CD4-positive, alpha-beta T cell treated with Interleukin-1 beta for 1 hour (primary cell): ENCODE measurements at places on chromosomes 6 and 20.

DNA sequence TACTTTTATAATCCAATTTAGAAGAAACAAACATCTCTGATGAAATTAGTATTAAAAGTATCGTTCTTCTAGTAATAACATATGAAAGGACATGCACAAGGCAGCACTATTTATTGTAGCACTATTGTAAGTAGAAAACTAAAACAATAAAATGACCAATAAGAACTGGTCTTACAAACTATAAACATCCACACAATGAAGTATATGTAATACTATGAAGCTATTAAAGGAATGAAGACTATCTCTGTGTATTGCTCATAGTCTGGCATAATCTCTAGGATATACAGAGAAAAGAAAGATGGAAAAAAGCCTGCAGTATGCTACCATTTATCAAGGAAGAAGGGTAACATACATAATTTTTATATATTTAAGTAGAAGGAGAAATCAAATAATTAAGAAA, 16.7 kb downstream of the LCA5 start:
- no peak for DNase-seq

DNA sequence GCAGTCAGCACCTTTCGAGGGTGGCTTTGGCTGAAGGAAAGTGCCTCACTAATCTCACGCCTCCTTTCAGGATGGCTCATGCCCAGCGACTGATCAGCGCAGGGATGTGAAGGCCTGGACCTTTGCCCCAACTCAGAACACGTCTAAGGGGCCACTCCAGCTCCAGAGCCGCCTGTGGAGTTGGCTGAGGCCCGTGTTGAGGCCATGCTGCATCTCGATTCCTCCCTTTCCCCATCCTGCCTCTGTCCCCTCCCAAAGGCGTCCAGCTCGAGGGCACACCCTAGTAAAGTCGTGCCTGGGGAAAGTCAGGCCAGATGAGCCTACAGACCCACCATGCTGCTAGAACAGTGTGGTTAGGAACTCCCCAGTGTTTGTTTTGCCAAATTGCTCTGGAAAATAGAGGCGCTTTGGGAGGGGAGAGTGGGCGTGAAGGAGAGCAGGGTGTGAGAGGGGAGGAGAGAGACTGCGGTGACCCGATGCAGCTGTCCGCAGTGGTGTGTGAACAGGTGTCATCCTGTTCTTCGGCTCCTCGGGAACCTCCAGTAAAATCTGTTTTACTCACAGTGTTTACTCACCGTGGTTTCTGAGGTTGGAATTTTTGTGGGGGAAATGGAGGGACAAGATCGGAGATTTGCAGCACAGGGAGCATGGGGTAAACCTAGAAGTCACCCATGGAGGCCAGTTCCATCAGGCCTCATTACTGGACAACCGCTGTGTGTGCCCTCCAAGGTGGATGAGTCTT, 85.0 kb upstream of the PMEPA1 start:
- DNase-seq: no peak

GRCh38 chr6:43949551-43949991, 177.7 kb downstream of the MRPL14 start:
- DNase-seq: no peak

DNA sequence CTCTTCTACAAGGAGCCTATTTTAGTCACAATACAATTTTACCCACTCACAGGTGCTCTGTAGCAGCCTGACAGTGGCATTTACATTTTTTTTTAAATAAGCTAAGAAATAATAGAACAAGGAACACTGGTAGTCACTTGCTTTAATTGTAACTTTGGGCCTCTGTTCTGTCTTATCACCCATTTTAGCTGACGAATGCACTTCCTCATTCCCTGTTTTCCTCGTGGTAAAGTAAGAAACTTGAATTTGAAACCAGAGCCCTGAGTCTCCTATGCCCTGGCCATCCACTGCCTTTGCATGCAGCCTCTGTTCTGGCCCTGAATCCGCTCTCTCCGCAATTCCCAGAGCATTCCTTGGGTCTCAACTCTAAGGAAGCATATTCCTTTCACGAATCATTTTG, 550.6 kb downstream of the PTPRT start:
- DNase-seq: no peak

DNA sequence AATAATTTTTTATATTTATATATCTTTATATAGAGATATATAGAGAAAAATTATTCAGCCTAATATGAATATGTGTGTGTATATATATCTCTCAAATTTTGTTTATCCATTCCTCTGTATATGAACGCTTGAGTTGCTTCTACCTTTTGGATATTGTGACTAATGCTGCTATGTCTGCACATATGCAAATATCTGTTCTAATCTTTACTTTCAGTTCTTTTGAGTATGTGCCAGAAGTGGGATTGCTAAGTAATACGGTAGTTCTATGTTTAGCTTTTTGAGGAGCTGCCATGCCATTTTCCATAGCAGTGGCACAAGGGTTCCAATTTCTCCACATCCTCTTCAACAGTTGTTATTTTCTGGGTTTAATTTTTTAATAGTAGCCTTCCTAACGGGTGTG, 72.8 kb upstream of the CEP85L start:
- no peak for DNase-seq

DNA sequence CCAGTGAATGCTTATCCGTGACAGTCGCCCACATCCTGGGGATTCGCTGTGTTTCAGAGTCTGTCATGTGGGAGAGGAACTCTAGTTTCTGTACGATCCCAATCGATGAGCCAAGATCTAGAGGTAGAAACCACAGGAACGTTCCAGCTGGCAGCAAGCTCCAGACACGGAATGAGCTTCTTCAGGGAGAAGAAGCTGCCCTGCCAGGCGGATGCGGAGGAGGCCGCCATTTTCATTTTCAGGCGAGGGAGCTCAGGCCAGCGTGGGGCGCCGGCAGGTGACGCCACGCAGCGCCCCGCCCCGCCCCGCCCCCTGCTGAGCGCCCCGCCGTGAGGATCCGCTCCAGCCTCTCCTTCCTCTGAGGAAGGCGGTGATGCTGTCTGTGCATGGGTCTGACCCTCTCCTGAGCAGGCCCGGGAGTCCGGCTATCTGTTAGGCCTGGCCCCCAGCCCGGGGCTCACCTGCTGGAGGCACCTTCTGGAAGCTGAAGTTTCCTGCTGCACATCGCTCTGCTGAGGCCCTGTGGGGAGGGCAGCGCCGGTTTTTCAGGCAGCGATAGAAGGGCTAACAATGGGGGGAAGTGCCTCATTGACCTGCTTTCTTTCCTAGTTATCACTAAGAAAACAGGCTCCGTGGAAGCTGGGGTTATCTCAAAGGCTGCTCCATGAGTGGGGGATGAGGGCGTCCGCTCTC, 147.5 kb downstream of the ERMARD start:
- no peak for DNase-seq

DNA sequence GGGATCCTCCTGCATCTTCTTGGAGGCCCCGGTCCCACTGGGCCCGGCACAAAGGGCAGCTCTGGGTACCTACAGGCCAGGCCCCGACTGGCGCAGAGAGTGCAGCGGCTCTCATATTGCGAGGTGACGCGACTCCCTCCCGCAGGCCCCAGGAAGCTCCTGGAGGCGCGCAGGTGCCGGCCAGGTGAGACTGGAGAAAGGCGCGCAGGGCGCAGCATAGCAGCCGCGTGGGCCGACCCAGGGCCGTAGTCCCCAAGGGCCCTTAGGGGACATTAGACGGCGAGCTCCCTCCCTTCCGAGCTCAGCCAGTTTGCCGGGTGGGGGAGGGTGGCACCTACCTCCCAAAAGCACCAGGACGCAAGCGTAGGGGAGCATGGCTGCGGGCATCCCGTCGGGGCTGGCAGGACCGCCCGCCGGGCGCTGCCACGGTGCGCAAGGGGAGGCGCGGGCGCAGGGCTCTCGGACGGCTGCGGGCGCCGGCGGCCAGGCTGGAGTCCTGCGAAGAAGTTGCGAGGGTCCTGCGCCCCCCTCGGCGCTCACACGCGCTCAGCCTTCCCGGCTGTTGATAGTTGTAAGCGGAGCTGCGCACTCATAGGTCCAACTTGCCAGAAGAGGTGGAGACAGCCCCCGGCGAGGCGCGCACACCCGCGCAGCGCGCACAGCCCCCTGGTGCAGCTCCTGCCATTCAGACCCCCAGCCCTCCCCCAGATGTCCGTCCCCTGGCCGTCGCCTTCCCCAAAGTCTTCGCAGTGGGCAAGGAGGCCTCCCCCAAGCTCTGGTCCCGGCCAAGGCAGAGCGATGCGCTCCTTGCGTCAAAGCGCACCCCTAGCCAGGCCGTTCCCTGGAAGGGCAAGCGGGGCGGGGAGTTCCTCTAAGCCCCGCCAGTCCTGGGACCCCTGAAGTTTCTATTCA, 622 bp downstream of the APCDD1L start:
- no peak for DNase-seq

- DNase-seq: no peak
These were observed 1.2 kb downstream of the SERPINB6 start for GRCh38 chr6:2970034-2970685.

- no peak for DNase-seq
These were observed 36.1 kb upstream of the PAQR8 start for GRCh38 chr6:52325695-52326471.

DNA sequence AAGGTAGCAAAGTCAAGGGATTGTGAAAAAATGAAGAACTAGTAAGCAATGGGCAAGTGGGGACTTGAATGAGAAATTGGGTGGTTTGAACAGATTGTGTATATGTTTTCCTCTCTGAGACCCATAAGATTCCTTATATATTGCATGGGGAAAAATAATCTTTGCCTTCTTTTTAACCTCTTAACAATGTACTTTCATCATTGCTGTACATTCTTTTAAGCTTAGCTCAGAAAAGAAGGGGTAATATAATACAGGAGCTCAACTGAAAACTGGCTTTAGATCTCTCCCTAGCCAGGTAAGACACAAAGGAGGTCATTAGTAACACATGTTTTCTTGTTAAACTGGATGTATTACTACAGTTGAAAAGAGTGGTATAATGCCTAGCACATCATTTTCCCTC, 287.2 kb downstream of the RNF144B start:
- DNase-seq: no peak

GRCh38 chr6:31664790-31665500, at the start of gene GPANK1:
Gene GPANK1 (minus strand): TSS chr6:31664997. CDS start chr6:31664478, 519 bp downstream.
- peak; percentile 93 for DNase-seq

DNA sequence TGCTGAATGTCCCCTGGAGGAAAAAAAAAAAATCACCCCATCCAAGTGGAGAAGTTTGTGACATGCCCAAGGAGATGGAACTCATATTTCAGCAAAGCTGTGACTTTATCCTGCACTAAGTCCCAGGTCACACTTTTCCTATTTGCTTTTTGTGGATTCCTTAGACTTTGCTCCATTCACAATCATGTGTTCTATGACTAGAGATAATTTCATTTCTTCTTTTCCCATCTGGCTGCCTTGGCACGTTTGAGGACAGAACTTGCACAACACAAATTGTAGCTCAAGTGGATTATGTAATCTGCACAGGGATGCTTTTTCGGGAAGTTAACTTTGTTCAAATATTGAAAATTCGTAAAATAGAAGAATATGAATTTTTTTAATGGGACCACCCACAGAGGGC, 100.7 kb upstream of the PTPN1 start:
- DNase-seq: no peak

GRCh38 chr6:56671160-56671559, 28.5 kb upstream of the DST start:
- no peak for DNase-seq

GRCh38 chr6:5626727-5627426, 365.6 kb downstream of the FARS2 start:
- peak; percentile 11 for DNase-seq

GRCh38 chr20:10553326-10553984, 118.3 kb downstream of the SLX4IP start:
- DNase-seq: peak; percentile 12

- DNase-seq: no peak
These were observed 44.8 kb upstream of the CTAGE9 start for GRCh38 chr6:131755597-131755996.

- no peak for DNase-seq
These were observed 65.6 kb downstream of the SCAND1 start for GRCh38 chr20:35888657-35889056.

GRCh38 chr20:23283096-23283850, 67.3 kb upstream of the NXT1 start:
- no peak for DNase-seq

- DNase-seq: no peak
These were observed 1.5 kb downstream of the E2F1 start for GRCh38 chr20:33684533-33685327.

DNA sequence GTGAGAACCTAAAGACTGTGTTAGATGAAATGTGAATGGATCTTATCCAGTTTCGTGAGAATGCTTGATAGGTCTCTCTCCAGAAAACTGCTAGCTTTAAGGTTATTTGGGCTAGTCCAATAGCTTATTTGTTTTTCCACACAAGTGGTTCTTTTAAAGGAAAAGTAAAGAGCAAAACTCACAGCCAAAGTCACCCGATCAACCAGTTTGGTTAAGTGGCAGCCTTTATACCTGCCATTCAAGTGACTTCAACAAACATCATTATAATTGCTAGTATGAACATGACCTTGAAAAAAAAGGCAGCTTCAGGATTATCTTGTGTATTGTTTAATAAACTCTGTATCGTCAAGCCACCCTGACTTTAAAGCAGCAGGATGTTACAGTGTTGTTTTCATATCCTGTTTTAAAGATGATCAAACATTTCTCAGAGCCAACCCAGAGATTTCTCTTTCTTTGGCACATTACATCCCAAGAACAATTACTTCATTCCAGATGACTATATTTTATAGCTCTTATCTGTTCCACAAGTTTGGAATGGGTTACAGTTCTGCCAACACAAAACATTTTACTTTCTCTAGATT, 253.4 kb downstream of the EPHA7 start:
- no peak for DNase-seq

DNA sequence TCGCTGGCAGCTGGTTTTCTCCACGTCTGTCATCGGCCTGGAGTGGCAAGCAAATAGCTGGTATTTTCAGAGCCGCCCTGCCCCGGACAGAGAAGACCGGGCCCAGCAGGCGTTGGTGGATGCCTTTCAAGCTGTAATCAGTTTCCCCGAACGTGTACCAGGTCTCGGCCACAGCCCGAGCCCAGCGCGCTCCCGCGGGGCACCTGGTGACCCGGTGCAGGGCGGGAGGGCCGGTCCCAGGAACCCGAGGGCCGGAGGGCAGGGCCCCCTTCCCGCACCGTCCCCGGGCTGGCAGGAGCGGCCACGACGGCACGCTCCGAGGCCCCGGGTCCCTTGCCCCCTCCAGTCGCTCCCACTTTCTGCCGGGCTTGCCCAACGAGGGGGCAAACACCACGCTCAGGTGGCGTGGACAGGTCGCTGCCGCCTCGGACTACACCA, 348 bp upstream of the PYGB start:
- DNase-seq: no peak

GRCh38 chr20:833121-833449, 430 bp upstream of the FAM110A start:
- DNase-seq: no peak
